CD4-positive, alpha-beta T cell (primary cell): ENCODE measurements at places on chromosomes 6 and 20. TPM values are rescaled to one million over a fixed set of nuclear protein-coding genes. Genes with fewer than 3 reads are reported as not detected.

DNA sequence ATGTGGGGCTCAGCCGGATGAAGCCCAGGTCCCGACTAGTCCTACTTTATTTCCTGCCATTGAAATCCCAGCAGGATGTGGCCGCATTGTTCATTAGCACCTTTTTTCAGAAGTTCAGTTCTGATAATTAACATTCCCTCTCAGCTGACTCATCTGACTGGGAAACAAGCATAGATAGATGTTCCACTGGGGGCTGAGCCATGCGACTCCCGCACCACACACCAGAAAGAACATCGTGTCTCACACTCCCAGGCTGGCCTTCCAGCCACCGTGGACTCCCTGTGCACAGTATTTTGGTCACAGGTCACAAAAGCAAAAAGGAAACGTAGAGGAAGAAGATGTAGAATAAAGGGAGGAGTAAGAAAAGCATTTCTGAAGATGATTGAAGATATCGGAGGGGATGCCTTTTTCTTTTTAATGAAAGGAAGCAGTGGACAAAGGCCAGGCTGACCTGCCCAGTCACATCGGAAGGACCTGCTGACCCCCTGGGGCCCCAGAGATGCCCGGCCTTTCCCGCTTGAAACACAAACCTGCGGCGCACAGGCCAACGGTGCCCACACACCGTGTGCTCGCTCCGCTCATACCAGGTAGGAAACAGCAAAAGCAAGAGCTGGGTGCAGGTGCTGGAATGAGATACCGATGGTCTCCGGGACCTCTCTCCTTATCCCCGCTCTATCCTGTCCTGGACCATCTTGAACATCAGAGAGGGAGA lies 11.8 kb downstream of the RPS6KA2 start:
- no peak for DNase-seq

DDR1 gene
- total RNA-seq = 6.6 TPM

KCNQ5 gene
- 2.1 TPM for total RNA-seq

ATAT1 gene
- total RNA-seq = 4.1 TPM

KIF25 gene
- not detected for total RNA-seq
